ENCODE measurements at places on chromosomes 12 and 14.

GRCh38 chr12:24360461-24360860, 411.0 kb upstream of the SOX5 start:
- no peak for DNase-seq

GRCh38 chr14:50501642-50502041, 30.7 kb downstream of the MAP4K5 start:
- no peak for DNase-seq

DNA sequence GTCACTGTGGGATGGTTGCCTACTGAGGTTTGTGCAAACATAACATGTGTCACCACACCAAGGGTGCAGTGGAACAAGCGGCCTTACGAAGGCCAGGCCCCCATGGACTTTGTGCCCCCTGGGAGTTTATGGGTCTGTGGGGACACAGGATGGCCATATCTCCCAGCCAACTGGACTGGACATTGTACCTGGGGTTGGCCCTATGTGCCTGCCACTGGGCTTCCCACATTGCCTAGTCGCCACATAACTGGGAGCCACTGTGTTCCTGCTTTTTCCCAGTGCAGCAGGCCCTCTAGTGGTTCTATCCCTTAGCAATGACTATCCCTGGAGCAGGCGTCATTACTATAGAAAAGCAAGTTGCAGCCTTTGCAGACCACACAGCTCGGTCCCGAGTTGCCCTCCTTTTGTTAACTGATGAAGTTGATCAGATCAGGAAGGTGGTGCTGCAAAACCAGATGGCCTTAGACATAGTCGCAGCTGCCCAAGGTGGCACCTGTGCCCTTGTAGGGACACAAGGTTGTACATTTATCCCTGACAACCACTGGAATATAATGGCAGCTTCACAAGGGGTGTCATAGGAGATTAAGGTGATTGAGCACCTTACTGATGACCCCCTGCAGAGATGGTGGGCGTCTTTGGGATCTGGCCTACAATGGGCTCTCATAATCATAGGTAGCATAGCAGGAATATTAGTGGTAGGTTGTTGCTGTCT, 15.2 kb upstream of the RNASE12 start:
- peak; percentile 5 for DNase-seq

DNA sequence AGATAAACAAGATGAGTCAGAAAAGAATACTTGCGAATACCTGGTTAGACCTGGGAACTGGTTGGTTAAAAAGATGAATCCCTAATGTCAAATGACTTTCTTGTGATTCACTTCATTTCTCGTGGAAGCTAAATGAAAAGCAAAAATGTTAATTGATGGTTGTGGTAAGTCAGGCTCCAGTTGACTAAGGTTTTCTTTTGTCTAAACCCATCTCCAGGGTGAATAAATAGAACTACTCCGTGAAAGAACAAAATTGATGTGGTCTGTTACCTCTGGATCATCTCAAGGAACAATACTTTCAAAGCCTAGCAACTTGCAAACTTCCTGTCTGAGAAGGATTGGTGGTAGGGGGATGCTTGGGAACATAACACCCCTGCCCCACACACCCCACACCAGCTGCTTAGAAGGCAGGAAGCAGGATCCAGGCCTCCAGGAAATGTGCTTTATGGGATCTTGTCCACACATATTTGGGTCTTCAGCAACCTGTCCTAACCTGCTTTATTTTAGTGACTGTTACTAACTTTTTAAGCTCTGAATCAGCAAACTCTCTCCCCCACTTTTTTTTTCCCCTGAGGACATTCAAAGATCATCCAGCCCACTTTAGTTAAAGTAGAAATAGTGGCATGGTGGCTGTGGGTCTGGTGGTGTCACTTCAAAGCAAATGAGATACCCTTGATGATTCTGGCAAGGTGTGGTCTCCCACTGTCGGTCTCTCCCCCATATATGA, 60.4 kb upstream of the PTHLH start:
- no peak for DNase-seq

DNA sequence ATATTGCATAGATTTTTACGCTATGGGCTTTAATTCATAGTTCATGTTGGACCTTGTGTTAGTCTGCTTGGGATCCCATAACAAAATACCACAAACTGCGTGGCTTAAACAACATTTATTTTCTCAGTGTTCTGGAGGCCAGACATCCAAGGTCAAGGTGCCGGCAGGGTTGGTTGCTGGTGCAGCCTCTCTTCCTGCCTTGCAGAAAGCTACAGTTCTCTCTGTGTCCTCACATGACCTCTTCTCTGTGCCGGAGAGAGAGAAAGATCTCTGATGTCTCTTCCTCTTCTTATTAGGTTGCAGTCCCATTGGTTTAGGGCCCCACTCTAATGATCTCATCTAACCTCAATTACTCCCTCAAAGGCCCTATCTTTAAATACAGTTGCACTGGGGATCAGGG, 170.5 kb downstream of the IPO8 start:
- no peak for DNase-seq

GRCh38 chr14:94540031-94540794, 21.0 kb upstream of the SERPINA4 start:
- no peak for DNase-seq

- no peak for DNase-seq
These were observed 98.1 kb downstream of the KLRB1 start for GRCh38 chr12:9509464-9510161.

DNA sequence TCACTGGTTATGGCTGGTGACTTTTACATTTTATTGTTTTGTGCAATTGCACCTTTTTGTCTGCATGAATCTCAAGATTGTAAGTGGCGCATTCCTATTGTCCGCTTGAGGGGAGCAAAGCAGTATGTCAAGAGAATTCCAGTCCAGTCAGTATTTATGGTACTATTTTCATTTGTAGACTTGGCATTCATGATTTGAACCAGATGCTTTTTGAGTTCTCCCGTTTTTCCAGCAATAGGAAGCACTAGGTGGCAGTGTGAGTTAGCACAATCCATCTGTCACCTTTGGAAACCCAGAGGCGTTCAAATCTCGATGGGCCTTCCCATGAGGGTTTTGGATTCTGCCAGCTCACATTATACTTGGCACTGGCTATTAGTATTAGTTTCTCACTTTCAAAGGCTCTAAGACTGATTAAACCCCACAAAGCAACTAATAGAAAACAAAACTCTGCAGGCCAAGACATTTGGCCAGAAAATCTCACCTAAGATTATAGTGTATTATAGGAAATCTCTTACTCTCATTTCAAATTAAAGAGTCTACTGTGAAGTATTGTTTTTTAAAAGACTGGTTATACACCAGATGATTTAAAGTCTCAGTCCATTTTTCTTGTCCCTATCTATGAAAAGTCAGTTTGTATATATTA, 2.2 kb downstream of the DACT1 start:
- no peak for DNase-seq

DNA sequence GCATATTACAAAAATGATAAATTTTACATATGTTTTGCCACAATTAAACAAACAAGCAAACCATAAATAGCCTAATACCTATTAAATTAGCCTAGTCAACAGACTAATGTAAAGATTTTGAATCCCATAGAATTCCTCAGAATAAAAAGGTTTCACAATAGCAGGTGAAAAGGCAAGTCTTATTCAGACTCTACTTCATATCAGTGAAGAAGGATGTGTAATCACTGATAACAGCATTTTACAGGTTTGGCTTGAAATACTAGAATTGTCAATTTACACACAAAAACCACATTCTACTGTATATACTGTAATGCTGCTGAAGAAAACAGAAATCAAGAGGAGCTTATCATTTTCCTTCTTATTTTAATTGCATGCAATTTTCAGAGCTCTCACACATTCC, 90.8 kb upstream of the SSTR1 start:
- DNase-seq = no peak

GRCh38 chr12:53219292-53219955, 12.4 kb upstream of the ITGB7 start:
- no peak for DNase-seq

- peak; percentile 63 for DNase-seq
These were observed 4.4 kb downstream of the MMP17 start for GRCh38 chr12:131832321-131833231.

DNA sequence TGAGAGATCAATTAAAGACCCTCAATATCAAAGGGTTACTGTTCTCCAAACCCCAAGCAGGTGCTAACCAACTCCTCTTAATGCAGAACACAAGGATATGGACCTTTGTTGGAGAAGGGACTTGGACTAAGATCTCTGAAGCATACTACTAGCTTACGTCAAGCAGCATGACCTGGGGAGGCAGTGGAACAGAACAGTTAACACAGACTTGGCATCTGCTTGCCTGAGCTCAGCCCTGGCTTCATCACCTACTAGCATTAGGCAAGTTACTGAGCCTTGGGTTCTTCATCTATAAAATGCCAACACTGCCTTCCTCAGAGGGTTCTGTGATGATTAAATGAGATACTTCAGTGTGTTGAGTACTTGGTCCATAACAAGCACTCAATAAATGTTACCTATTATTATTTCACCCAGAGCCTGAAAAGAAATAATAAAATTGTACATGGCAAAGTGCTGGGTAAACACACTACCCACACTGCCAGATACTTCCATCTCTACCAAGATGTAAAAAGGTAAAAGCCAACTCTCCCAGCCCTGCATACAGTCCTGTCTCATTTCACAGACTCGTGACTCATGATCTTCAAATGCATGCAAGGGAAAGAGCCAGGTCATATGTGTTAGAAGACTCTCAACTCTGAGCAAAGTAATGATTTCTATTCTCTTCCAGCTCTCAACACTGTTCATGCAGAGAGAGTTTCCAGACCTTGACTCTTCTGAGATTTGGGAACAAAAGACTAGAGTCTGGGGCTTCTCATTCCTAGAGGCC, 39.7 kb downstream of the FMNL3 start:
- DNase-seq = no peak

- no peak for DNase-seq
These were observed 98.7 kb downstream of the ERGIC2 start for GRCh38 chr12:29282031-29282816.

GRCh38 chr14:69997849-69998248, 118.6 kb downstream of the SMOC1 start:
- no peak for DNase-seq

GRCh38 chr12:92098594-92099380, 46.9 kb downstream of the BTG1 start:
- DNase-seq = peak; percentile 32

All from NCI-H774 (cell line).